ENCODE measurements at places on chromosomes 16 and 17. TPM values are rescaled to one million over a fixed set of nuclear protein-coding genes. Genes with fewer than 3 reads are reported as not detected.

P2RX5 gene
- 37.6 TPM for total RNA-seq

RPL26 gene
- total RNA-seq: 2,959 TPM

CA7 gene
- total RNA-seq: not detected

KLHL11 gene
- total RNA-seq: 23.6 TPM

ITPRIPL2 gene
- total RNA-seq: 8.9 TPM

LGALS9 gene
- total RNA-seq: 45.4 TPM

TMC8 gene
- total RNA-seq: 140 TPM

Measured in activated CD4-positive, alpha-beta memory T cell treated with anti-CD3 and anti-CD28 coated beads for 36 hours (primary cell).